ENCODE measurements at places on chromosomes 6 and 20.
A peak's percentile ranks its signal among the peaks of the same experiment; 100 is the strongest.

GRCh38 chr20:58993332-58994248 is 12.5 kb downstream of the NELFCD start:
- no peak for DNase-seq

- peak; percentile 8 for DNase-seq
Observed at GRCh38 chr6:96186516-96187195, 170.9 kb downstream of the FUT9 start.

- DNase-seq = no peak
Observed at GRCh38 chr20:31819083-31819784, at the start of gene MYLK2. Gene MYLK2 (plus strand): TSS chr20:31819356. CDS start chr20:31819581, 225 bp downstream.

DNA sequence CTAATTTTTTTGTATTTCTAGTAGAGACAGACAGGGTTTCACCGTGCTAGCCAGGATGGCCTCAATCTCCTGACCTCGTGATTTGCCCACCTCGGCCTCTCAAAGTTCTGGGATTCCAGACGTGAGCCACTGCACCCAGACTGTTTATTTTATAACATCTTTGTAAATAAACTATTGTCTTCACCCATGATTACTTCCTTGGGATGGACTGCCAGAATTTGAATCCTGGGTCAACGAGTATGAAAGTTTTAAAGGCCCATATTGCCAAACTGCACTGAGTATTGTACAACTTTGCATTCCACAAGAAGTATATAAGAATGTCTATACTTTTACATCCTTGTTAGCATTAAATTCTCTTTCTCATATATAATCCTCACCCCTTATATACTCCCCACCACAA is 38.6 kb downstream of the ZHX3 start:
- DNase-seq = no peak

DNA sequence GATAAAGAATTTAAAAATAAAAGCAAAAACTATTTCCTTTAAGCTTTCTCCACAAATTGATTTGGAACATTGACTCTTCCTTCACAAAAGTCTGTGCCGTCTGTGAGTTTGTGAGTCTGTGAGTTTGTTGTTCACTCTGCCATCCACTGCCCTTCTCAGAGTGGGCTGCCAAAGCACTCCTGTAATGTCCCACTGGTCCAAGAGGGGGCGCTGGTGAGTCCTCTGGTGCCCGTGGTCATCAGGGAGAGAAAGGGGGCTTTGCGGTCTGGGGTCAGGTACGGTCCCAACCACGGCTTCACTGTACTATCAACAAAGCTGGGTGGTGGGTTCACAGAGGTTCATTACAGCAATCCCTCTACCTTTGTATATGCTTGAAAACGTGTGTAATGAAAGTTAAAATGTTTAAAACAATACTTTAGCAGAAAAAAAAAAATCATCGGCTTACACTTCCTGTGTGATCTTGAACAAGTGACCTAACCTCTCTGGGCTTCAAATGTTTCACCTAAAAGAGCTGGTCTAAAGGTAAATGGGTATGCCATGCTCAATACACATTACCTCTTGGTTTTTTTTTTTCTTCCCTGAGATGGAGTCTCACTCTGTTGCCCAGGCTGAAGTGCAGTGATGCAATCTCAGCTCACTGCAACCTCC is 5.6 kb upstream of the ANKRD60 start:
- no peak for DNase-seq

- DNase-seq = no peak
Observed at GRCh38 chr20:62793757-62794006, 2.6 kb upstream of the MRGBP start.

- DNase-seq = peak; percentile 90
Observed at GRCh38 chr6:32244946-32245398, 21.1 kb upstream of the NOTCH4 start.

- DNase-seq = no peak
Observed at GRCh38 chr20:19099596-19100545, 112.6 kb upstream of the SLC24A3 start.

- DNase-seq = no peak
Observed at GRCh38 chr20:19770375-19770774, 12.3 kb downstream of the RIN2 start.

- DNase-seq = no peak
Observed at GRCh38 chr6:63290492-63291058, 29.2 kb downstream of the LGSN start.

DNA sequence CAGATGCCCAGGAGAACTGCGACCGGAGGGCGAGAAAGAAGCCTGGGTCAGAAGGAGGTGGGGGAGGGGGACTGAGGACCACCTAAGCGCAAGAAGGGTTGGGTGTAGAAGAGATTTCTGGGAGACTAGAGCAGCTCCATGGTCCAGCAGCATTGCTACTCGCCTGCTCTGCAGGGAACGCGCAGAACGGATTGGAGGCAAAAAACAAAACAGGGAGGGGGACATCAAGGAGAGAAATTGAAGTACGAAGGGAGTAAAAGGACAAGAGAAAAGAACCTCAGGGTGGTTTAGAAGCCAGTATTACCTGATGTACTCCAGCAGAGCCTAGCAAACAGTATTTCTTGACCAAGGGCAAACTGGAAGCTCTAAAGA is 537 bp upstream of the GABBR1 start:
- DNase-seq = peak; percentile 74

DNA sequence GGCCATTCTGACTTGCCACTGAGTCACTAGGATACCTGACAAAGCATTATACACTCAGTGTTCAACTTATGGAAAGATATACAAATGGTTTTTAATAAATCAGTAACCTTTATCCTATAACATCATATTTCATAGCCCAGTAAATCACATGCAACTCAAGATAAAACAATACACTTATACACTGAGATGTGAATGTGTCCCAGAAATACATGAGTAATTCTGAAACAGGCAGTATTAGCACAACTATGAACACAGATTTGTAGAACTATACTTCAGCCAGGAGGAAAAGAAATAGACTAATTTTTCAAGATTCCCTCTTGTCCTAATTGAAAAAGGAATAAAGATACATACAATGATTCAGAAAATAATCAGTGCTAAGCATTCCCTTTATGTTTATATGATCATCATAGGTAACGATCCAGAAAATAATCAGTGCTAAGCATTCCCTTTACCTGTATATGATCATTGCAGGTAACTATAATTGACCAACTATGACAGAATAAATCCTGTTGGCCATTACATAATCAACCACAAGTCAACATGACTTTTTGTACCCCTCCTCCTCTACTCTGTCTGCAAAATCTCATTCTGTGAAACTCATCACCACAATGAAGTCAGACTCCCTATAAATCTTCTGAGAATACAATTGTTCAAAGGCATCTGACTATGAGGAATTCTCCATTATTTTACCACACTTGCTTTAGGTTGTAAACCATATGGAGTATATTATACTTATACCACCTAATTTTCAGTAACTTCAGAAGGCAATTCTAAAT is 30.3 kb downstream of the HACE1 start:
- DNase-seq = no peak

DNA sequence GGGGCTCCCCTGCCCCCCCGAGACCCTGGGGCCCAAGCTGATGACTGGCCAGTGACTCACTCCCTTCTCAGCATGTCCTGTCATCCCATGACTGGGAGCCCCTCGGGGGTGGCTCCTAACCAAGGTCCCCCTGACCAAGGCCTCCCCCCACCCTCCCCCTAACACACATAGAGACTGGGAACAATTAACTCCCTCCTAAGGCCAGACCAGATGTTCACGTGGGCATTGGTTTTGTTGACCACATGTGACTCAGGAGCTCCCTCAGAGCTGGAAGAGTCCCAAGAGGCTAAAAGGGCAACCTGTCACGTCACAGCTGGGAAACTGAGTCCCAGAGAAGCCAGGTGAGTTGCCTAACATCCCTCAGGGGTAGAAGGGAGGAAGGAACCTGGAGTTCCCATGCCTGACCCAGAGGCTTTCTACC is 10.6 kb upstream of the CCN5 start:
- DNase-seq = no peak

- DNase-seq = peak; percentile 48
Observed at GRCh38 chr20:50297498-50298376, 107.1 kb downstream of the CEBPB start.

DNA sequence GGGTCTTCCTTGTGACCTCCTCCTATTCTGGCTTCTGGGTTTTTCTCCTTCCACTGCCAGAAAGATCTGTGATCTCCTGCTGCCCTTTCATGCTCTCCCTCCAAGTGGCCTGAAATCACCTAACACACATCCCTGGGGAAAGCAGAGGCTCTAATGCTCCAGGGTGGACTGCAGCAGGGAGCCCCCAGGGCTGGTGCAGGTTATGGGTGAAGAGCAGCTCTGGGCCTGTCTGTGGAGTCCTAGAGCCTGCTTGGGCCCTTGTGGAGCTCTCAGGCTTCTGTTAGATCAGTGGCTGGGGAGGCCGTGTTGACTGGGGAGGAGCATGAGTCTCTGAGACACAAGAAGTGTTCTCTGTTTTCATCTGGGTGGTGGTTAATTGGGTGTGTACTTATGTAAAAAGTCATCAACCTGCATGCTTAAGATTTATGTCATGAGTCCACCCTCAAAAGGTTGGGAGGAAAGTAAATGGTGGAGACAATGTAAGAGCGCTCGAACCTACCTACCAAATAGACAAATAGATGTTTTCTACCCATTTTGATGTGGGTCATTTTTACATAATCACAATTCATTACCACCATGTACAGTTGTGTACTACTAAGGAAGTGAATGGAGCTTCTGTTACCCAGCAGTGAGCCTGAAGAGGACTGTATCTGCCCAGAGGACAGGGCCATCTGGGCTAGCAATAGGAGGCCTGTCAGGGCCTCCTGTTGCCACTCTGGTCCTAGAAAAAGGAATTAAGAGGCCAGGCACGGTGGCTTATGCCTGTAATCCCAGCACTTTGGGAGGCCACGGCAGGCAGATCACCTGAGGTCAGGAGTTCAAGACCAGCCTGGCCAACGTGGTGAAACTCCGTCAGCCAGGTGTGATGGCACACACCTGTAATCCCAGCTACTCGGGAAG is 32.0 kb upstream of the RNF8 start:
- DNase-seq = no peak

- no peak for DNase-seq
Observed at GRCh38 chr6:52227495-52227894, 16.8 kb downstream of the IL17F start.

GRCh38 chr6:152897807-152898399 is 84.9 kb downstream of the FBXO5 start:
- peak; percentile 44 for DNase-seq

- DNase-seq = no peak
Observed at GRCh38 chr6:137937834-137938233, 70.8 kb downstream of the TNFAIP3 start.

GRCh38 chr20:44762466-44763140 is 16.9 kb downstream of the KCNK15 start:
- DNase-seq = no peak

GRCh38 chr6:7939184-7939863 is 28.7 kb upstream of the TXNDC5 start:
- peak; percentile 25 for DNase-seq

DNA sequence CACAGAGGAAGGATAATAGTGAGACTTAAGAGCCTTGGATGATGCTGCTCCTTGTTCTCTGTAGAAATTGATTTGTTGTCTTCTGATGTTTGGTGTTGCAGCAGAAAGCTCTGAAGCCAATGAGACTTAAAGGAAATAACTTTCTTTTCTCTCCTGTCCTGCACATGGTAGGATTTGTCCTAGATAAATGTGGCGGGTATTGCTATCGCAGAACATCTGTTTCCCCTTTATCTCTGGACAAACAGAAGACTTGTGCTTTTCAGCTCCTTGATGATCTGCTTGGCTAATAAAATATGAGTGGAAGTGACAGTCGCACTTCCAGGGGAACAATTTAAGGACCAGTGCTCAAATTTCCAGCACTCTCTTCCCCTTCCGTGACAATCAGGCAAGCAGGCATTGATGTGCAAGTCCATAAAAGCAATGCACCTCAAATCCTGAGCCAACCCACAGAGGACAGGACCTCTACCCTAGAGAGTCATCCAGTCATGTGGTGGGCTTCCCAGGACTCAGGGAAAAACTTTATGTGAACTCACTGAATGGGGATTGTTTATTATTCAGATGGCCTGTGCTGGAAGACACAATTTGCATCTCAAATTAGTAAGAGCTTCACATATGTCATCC is 9.9 kb upstream of the NCR2 start:
- peak; percentile 21 for DNase-seq

DNA sequence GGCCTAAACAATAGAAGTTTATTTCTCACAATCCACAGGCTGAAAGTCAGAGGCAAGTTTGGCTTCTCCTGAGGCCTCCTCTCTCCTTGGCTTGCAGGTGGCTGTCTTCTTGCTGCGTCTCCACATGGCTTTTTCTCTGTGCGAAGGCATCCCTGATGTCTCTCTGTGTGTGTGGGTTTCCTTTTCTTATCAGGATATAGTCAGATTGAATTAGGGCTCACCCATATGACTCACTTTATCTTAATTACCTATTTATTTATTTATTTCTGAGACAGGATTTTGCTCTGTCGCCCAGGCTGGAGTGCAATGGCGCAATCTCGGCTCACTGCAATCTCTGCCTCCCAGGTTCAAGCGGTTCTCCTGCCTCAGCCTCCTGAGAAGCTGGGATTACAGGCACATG is 30.7 kb downstream of the LINC00237 start:
- no peak for DNase-seq

GRCh38 chr6:64672131-64672530 is 1034.9 kb downstream of the EYS start:
- no peak for DNase-seq

DNA sequence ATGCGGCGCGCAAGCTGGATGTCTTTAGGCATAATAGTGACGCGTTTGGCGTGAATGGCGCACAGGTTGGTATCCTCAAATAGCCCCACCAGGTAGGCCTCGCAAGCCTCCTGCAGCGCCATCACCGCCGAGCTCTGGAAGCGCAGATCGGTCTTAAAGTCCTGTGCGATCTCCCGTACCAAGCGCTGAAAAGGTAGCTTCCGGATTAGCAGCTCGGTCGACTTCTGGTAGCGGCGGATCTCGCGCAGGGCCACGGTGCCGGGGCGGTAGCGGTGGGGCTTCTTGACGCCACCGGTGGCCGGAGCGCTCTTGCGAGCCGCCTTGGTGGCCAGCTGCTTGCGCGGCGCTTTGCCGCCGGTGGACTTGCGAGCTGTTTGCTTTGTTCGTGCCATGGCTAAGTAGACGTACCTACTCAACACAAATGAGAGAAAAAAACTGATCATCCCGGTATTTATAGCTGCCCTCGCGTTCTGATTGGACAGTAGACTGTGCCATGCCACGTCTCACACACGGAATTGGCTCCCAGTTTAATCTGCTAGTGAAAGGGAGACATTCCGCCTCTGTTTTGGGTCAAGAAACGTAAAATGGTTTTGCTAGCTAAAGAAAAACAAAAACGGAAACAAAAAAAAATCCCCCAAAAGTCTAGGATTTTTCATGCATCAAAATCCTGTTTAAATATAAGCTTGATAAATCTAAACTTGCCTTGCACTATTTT is 40.1 kb downstream of the OR2B2 start:
- peak; percentile 96 for DNase-seq

DNA sequence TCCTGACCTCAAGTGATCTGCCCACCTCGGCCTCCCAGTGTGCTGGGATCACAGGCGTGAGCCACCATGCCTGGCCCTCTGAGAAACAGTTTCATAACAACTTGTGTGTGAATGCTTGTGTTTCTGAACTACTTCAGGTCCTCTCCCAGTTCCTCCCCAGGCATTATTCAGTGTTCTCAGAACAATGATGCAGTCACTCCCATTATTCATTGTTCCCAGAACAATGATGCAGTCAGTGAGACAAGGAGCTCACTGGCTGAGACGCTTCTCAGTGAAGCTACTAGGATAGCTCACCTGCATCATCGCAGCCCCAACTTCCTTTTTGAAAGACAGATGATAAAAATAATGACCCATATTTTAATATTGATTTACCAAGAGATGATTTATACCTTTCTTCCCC is 71.5 kb downstream of the NDUFAF5 start:
- no peak for DNase-seq
